ENCODE measurements at places on chromosomes 12 and 14.

- no peak for DNase-seq
Measured at GRCh38 chr12:102096855-102097254, 23.1 kb downstream of the NUP37 start.

- DNase-seq, result no peak
Measured at GRCh38 chr12:6832125-6832524, 3.9 kb downstream of the P3H3 start.

DNA sequence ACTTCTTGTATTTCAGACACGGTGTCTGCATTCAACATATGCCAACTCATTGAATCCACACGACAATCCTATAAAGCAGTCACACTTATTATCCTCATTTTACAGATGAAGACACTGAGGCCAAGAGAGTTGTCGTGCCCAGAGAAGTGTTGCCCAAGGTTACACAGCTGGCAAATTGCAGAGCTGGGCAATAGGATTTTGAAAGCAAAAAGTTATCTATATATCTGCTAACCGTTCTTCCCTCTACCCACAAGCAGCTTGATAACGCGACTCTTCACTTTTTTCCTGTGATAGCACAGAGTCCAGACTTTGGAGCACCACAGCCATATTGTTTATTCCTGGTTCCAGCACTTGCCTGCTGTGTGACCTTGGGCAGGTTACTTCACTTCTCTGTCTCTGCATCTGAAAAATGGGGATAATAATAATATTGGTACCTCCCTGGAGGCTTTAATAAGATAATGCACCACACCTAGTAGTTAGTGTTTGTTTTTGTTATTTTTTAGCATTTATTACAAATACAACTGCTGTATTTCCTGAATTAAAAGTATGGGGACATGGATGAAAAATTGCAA is 82.2 kb downstream of the CHST11 start:
- DNase-seq, result no peak

- DNase-seq, result peak; percentile 85
Measured at GRCh38 chr14:20970983-20971704, 15.9 kb downstream of the RNASE2 start.

DNA sequence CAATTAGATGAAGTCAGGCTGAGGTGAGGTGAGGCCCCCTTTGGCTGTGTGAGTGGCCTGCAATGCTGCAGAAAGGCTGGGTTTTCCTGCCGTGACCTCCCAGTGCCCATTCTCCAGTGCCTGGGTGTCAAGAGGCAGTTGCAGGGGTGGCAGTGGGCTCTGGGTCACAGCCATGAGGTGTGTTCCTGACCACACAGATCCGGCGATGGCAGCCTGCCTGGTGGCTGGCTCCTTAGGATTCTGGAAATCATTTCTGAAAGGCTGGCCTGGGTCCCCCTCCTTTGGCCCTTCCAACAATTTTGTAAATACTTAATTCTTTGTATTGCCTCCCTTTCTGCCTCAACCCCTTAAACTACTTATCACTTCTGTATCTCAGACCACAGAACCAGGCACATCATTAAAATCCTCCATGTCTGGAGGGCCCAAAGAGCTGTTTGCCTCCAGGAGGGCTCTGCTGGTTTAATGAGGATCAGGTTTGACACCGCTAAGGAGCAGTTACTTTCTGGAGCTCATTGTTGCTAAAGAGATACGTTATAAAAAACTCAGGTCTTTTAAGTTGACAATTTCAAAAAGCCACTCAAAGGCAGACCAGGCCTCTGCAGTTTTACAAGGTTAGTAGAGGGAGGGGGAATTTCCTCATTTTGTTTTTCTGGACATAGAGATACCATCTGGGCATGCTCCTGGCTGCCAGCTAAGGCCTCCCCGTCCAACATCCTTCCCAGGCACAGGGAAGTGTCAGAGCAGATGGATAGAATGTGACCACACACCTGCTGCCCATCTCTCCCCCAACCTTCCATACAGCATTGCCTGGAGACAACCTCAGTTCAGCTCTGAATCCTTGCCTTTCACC is 204.4 kb downstream of the FOXN3 start:
- no peak for DNase-seq

- DNase-seq, result no peak
Measured at GRCh38 chr12:103205906-103206305, 248.4 kb downstream of the ASCL1 start.

- DNase-seq, result no peak
Measured at GRCh38 chr12:93379326-93379980, 1.7 kb downstream of the NUDT4 start.

- DNase-seq, result no peak
Measured at GRCh38 chr12:44063671-44064070, 227.8 kb downstream of the TMEM117 start.

- no peak for DNase-seq
Measured at GRCh38 chr14:37153005-37153404, 19.4 kb downstream of the SLC25A21 start.

- DNase-seq, result no peak
Measured at GRCh38 chr12:95191060-95191696, 26.1 kb downstream of the FGD6 start.

- no peak for DNase-seq
Measured at GRCh38 chr14:101634850-101635748, 73.8 kb downstream of the DIO3 start.

- DNase-seq, result peak; percentile 76
Measured at GRCh38 chr12:111812881-111813741, 28.9 kb upstream of the MAPKAPK5 start.

GRCh38 chr12:65162609-65163008 is 6.8 kb upstream of the LEMD3 start:
- DNase-seq, result no peak
